T-helper 9 cell (primary cell): ENCODE measurements at places on chromosomes 6 and 20.

GRCh38 chr6:154218301-154218700 lies 138.3 kb downstream of the IPCEF1 start:
- no peak for DNase-seq

DNA sequence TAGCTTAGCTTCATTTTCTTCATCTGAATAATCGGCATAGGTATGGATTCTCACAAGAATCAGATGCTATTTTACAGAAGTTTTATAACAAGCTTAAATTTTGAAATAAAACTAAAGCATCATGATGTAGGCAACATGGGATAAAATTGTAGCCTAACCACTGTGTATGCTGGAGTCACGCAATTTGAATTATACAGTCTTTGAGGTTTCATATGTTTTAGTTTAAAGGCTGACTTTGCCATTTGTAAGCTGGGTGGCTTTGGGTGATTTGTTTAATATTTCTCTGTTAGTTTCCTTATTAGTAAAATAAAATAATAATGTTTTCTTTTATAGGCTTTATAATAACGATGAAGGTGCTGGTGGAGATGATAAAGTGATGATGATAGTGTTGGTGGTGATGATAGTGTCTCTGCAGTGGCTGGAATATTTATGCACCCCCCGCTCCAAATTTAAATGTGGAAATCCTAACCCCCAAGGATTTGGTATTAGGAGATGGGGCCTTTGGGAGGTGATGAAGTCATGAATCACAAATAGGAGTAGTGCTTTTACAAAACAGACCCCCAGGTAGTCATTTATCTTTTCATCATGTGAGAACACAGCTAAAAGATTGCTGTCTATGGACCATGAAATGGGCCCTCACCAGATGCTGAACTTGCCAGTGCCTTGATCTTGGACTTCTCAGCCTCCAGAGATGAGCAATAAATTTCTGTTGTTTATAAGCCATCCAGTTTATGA lies 42.0 kb downstream of the DOK5 start:
- no peak for DNase-seq

DNA sequence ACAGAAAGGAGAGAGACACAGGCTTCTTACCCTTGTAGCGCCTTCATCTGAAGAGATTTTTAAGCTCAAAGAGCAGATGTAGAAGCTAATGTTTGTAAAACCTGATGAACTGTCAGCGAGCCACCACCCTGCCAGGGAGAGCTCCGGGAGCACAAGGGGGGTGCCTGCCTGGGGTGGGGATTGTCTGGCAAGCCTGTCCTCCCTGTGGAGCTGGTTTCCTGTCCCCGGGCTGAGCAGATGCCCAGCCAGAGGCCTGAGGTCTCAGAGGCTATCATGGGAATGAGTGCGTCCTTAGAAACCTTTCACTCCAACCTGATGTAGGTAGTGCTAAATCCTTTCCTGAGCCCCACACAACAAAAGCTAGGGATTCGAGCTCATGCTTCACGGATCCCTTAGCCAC lies 41.9 kb upstream of the NR2E1 start:
- DNase-seq: no peak

GRCh38 chr20:58630063-58630462 lies 21.0 kb upstream of the STX16 start:
- DNase-seq: no peak

- no peak for DNase-seq
These were observed 53.8 kb upstream of the NRSN1 start for GRCh38 chr6:24072038-24072746.

- DNase-seq: no peak
These were observed 167.1 kb upstream of the SLC24A3 start for GRCh38 chr20:19045371-19045770.

- DNase-seq: no peak
These were observed 128.3 kb downstream of the DST start for GRCh38 chr6:56514395-56514794.

GRCh38 chr6:165568326-165568725 lies 94.7 kb downstream of the PDE10A start:
- no peak for DNase-seq

DNA sequence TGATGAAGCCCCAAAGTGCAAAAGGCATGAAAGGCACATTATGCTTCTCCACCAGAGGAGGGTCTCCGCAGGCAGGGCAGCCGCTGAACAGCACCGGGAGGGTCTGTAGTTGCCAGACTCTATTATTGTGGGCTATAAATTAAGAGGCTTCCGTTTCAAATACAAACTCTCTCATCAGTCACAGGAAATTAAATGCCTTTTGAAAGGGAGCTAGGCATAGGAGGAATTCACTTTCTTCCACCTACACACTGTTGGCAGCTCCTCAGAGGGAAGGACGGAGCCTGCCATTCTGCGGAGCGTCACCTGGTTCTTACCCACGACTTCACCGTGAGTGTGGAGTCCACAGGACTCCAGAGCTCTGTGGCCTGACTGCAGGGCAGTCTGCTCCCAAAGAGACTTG lies 140.8 kb upstream of the AGPAT4 start:
- DNase-seq: no peak

GRCh38 chr6:143356101-143356880 lies 94.2 kb downstream of the ADAT2 start:
- no peak for DNase-seq

- no peak for DNase-seq
These were observed 1.5 kb upstream of the RREB1 start for GRCh38 chr6:7106215-7106751.
